ENCODE measurements at places on chromosomes 6 and 20. TPM values are rescaled to one million over a fixed set of nuclear protein-coding genes. Genes with fewer than 3 reads are reported as not detected.

ABHD16B gene
- total RNA-seq = not detected

PLCB4 gene
- 2.1 TPM for total RNA-seq

RSPO3 gene
- total RNA-seq = 23.1 TPM

TBX18 gene
- total RNA-seq = 0.24 TPM

PRICKLE4 gene
- 0.46 TPM for total RNA-seq

AGER gene
- total RNA-seq = 1.5 TPM

AVP gene
- not detected for total RNA-seq

FOXP4 gene
- 8.3 TPM for total RNA-seq

HLA-DQB1 gene
- 4.1 TPM for total RNA-seq

TREML2 gene
- total RNA-seq = 0.06 TPM

SDCBP2 gene
- total RNA-seq = 2.0 TPM

MEP1A gene
- not detected for total RNA-seq

PPP1R18 gene
- total RNA-seq = 15.6 TPM

ENPP5 gene
- 5.4 TPM for total RNA-seq

GJA10 gene
- total RNA-seq = not detected

COL11A2 gene
- total RNA-seq = 0.57 TPM

TINAG gene
- total RNA-seq = not detected

PABPC1L gene
- total RNA-seq = 1.5 TPM

NDUFAF4 gene
- total RNA-seq = 95.3 TPM

KIFC1 gene
- 0.27 TPM for total RNA-seq

PET117 gene
- 13.2 TPM for total RNA-seq

CGA gene
- 0.52 TPM for total RNA-seq

SEC63 gene
- 42.2 TPM for total RNA-seq

CDSN gene
- not detected for total RNA-seq

IP6K3 gene
- total RNA-seq = 113 TPM

RRP36 gene
- total RNA-seq = 42.7 TPM

PNISR gene
- 32.1 TPM for total RNA-seq

MUC22 gene
- total RNA-seq = 0.08 TPM

LAMA5 gene
- 27.2 TPM for total RNA-seq

GPLD1 gene
- 0.73 TPM for total RNA-seq

STX11 gene
- total RNA-seq = 1.4 TPM

Measured in psoas muscle (tissue), 8 donors.